ENCODE measurements at places on chromosomes 2 and 18. TPM values are rescaled to one million over a fixed set of nuclear protein-coding genes. Genes with fewer than 3 reads are reported as not detected.

- no peak for DNase-seq
These were observed 57.1 kb upstream of the TWIST2 start for GRCh38 chr2:238790833-238791230.

- DNase-seq: no peak
These were observed 140.5 kb downstream of the LRP2 start for GRCh38 chr2:169221745-169222369.

GRCh38 chr2:60710707-60711106 is 45.4 kb upstream of the PAPOLG start:
- no peak for DNase-seq

The TUBB8B gene
- total RNA-seq: not detected

The C2orf66 gene
- not detected for total RNA-seq

The GGCX gene
- 38.1 TPM for total RNA-seq

The SALL3 gene
- total RNA-seq: not detected

GRCh38 chr2:233012301-233012971 is 620 bp downstream of the NGEF start:
- no peak for DNase-seq

The CTAGE1 gene
- total RNA-seq: not detected

DNA sequence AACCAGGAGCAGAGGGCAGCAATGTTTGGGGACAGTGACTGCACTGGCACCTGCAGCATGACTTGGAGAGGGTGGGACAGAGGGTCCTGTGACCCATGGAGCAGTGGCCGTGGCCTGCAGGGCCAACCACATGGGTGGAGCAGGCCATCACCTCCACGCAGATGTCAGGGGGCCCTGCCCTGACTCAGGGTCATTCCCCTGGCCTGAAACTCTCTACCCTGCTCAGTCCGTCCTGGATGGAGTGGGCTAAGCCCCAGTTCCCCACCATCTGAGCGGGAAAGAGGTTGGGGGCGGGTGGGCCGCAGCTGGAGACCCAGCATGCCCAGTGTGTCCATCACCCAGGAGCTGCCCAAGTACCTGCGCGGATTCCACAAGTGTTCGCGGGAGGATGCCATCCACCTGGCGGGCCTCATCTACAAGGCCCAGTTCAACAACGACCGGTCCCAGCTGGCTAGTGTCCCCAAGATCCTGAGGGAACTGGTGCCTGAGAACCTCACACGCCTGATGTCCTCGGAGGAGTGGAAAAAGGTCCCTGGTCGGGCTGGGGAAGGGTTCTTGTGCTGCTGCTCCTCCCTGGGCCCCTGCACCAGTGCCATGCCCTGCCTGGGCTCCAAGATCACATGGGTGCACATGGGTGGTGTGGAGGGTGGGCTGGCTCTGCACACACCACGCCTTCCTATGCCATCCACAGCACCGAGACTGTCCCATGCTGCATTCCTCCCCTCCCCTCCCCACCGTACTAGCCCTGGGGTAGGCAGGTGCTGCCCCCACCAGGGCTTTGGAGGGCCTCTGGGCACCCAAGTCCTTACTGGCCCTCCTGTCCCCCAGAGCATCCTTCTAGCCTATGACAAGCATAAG is 10.3 kb upstream of the GPR17 start:
- DNase-seq: no peak

- no peak for DNase-seq
These were observed 749.5 kb upstream of the ACVR2A start for GRCh38 chr2:147095376-147095775.

DNA sequence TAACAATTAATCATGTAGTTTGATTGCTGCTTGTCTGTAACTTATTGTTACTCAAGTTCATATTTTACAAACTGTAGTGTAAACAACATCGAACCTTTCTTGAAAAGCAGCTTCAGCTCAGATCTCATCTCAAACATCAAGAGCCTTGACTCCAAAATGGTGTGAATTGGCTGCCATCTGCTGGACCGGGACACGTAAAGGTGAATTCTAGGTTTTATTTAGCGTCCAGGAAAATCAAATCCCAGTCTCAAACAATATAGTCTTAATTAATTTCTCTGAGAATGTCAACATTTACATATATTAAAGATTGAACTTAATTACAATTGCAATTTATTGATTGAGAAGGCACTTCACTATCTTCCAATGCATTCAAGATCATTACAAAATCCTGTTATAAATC is 453.0 kb downstream of the GALR1 start:
- peak; percentile 12 for DNase-seq

DNA sequence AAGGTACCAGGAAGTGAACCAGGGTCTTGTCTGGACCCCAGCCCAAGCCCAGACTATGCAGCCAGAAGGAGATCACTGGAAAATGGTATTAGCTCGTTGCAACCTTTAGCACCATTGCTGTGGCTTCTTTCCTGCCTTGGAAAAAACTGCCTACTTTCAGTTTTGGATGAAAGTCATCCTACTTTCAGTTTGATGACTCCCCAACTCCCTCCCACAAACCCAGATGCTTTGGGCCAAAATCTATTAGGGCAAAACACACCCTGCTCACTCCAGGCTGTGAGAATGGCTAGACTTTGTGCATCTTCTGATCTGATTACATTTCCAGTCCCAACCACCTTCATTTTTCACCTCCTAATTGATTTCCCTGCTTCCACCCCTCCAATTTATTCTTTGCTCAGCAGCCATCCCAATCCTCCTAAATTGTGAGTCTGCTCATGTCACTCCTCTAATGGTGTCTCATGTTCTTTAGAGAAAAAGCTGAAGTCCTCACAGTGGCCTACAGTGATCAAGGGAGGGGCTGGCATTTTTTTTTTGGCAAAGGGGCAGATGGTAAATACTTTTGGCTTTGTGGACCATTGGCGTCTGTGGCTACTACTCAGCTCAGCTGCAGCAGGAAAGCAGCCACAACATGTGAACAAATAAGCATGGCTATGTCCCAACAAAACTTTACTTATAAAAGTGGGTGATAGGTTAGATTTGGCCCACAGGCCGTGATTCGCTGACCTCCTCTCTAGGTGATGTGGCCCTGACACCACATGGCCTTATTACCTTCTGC is 368.7 kb downstream of the SLC4A3 start:
- no peak for DNase-seq

GRCh38 chr2:12705230-12705629 is 11.5 kb upstream of the TRIB2 start:
- DNase-seq: no peak

DNA sequence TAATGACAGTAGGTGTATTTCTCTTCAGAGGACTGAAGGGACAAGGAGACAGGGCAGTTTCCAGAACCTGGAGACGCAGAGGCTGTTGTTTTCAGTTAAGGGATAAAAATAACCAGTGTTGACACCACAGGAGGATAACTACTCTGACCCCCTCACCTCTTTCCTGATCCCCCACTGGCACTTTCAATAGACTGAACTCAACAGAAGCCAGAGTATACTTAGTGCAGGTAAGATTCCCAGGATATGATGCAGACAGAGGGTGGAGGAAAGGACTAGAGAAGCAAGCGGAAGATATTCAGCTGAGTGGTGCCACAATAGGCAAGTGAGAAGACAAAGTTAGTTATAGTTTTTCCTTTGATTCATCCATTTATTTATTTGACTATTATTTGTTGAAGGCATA is 19.8 kb downstream of the DHRS9 start:
- DNase-seq: no peak

DNA sequence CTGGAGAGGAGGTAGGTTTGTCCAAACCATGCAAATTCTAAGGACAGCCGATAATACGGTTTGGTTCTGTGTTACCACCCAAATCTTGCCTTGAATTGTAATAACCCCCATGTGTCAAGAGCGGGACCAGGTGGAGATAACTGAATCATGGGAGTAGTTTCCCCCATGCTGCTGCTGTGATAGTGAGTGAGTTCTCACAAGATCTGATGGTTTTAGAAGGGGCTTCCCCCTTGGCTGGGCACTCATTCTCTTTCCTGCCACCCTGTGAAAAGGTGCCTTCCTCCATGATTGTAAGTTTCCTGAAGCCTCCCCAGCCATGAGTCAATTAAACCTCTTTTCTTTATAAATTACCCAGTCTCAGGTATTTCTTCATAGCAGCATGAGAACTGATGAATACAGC is 295.2 kb downstream of the NBAS start:
- no peak for DNase-seq

DNA sequence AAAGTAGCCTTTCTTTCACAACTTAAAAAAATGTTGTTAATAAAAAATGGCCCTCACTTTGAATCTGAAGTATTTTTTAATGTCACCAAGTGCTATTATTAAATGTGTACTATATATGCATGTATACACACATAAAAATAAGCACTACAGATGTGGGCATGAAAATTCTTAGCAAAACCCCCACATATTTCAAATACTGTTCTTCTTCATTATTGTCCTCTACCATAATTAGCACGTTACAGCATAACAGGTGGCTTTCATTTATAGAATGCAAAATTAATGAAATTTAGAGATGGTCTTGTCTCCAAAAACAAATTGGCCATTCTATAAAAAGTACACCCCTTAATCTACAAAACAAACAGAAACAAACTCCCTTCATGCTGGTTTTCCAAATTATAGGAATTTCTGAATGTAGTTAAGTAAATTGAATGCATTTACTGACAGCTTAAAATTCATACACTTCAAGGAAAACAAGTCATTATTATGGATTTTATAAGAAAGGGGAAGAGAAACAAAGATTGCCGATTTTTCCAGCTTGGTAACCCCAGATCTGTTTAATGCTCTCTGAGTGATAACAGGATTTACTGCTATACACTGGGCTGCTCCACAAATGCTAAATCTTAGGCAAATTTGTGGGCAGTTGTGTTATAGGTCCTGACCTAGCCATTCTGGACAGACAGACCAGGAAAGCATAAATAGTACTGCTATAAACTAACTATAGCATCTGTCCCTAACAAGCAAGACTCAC is 67.2 kb downstream of the SPRED2 start:
- no peak for DNase-seq

The ANO7 gene
- 0.53 TPM for total RNA-seq

DNA sequence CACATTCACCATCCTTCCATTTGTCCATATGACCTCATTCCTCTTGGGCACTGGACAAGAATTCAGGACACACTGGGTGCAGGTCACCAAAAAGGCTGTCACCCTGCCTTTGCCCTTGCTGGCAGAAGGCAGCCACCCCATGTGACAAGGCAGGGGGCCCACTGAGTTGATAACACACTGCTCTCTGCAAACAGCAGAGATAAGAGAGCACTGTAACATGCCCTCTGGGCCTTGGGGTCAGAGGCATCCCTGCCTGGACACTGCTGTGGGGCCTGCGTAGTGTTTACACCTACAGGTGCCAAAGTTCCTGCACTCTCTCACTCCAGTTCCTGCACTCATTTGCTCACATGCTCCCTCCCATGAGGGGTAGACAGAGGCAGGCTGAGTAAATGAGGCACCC is 344.7 kb upstream of the TCF4 start:
- no peak for DNase-seq

The CTLA4 gene
- total RNA-seq: 18.4 TPM

The TNFRSF11A gene
- total RNA-seq: 1.3 TPM

DNA sequence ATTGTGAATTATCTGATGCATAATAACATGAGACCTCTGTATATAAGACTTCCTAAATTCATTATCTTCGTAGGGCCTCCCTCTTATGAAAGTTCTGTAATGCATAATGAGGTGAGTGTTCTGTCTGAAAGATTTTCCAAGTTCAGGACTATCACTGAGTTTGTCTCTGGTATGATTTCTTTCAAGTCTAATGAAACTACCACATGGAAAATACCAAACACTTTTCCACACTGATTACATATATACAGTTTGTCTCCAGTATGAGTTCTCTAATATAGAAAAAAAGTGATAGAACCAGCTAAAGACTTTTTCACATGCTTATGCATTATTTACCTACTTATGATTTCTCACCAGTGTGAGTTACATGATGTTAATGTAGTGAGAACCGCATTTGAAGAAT is 34.7 kb downstream of the CTNNA2 start:
- DNase-seq: no peak

DNA sequence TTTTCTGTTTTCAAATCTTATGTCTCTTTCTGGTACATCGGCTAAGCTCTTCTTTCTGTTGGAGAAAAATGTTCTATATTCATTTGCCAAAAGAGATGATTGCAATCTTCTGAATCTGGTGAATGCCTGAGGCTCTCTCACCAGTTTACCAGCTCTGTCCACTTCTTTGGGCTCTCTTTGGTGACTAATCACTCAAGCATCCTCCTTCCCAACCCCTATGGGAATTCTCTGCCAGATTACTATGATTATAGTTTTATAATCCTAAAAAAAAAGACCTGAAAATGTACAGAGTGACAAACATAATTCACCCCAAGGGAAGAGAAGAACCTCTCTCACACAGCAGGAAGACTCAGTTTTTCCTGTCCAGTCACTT is 187.3 kb downstream of the CAMKMT start:
- DNase-seq: no peak

- DNase-seq: no peak
These were observed 243.3 kb downstream of the TSN start for GRCh38 chr2:121998751-121999150.

The EN1 gene
- total RNA-seq: not detected

DNA sequence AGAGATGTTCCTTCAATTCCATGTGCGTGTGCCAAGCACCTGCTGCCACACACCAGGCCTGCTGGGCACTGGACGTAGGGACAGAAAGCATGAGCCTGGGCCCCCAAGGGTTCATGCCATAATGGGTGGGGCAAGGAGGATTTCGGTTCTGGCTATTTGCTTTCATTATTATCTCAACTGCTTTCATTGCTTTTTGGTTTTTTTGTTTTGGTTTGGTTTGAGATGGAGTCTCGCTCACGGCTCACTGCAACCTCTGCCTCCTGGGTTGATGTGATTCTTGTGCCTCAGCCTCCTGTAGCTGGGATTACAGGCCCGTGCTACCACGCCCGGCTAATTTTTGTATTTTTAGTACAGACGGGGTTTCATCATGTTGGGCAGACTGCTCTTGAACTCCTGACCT is 57.2 kb downstream of the SF3B1 start:
- DNase-seq: no peak

- DNase-seq: no peak
These were observed 799.7 kb upstream of the FSHR start for GRCh38 chr2:49954059-49954458.

The ID2 gene
- total RNA-seq: 56.4 TPM
